ENCODE measurements at places on chromosomes 6 and 20.

DNA sequence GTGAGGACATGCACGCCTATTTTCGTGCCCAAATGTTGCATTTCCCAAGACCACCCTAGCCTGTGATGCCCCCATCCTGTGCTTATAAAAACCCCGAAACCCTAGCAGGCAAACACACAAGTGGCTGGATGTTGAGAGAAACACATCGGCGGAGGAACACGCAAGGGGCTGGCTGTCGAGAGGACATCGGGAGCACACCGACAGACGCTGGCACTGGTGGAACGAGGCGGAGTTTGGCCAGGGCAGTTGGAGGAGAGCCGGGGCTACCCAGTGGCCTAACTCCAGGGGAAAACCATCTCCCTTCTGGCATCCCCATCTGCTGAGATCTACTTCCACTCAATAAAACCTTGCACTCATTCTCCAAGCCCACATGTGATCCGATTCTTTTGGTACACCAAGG is 225.9 kb upstream of the GRIK2 start:
- no peak for DNase-seq

DNA sequence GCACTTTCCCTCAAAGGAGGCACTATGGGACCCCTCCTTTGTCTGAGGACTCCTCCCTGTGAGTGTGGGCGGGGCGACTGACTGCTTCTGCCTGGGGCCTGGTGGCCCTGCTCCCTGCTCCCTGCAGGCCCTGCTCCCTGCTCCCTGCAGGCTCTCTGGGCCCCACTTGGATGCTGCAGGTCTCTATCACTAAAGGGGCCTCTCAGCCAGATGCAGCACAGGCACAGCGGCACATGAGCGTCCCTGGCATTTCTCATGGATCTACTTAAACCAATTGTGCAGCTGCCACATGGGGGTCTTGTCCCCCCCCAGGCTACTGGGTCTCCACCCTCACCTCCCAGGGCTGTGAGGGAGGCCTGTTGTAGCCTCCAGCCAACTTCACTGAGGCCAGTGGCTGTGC is 7.8 kb downstream of the EEF1A2 start:
- DNase-seq, result no peak

GRCh38 chr6:54060286-54060685 is 51.0 kb upstream of the MLIP start:
- DNase-seq, result no peak

- DNase-seq, result no peak
These were observed 28.4 kb downstream of the UQCC2 start for GRCh38 chr6:33683051-33683571.

DNA sequence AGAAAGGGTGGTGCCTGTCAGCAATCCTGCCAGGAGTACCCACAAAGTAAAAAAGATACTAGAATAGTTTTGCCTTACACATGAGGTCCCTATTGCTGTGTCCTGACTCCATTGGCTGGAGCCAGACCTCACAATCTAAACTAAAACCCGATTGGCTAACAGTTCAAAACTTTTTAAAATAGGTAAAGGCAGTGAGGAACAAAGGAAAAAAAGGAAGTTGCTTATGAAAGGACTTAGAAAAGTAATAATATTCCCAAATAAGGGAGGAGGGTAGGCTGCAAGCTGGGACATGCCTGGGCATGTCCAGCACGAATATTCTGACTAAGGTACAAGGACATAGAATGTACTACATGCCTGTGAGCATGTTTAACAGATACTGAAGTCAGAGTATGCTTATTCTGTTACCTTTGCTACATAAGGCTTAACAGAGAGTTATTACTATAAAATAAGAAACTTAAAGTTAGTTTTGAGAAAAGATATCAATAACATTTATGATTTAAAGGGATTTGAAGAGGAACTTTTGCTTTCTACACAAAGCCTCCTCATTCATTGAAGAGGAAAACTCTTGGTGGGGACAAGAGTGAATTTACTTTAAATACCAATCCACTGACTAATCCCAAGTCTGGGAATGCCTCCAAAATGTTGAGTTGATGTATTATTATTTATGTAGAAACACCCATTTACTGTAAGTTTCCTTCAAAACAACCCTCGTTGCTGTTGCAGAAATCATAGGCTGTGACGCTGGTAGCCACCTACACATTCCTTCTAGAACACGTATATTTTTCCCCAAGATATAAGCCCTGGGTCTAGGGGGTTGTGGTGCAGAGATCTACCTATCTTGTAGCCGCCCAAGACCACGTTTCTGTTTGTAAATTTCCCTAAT is 8.2 kb upstream of the MTHFD1L start:
- DNase-seq, result peak; percentile 22

- peak; percentile 64 for DNase-seq
These were observed 7.8 kb downstream of the SYNGAP1 start for GRCh38 chr6:33427585-33428223.
